ENCODE measurements at places on chromosomes 6 and 20. TPM values are rescaled to one million over a fixed set of nuclear protein-coding genes. Genes with fewer than 3 reads are reported as not detected.

ZNF292 gene
- 96.2 TPM for total RNA-seq

NHSL1 gene
- total RNA-seq: 18.5 TPM

HLA-DQB1 gene
- total RNA-seq: 25.5 TPM

RIN2 gene
- total RNA-seq: 94.9 TPM

FANCE gene
- total RNA-seq: 6.4 TPM

HSPA1L gene
- total RNA-seq: 2.8 TPM

B3GALT4 gene
- total RNA-seq: 14.8 TPM

PTGIS gene
- 89.7 TPM for total RNA-seq

VSX1 gene
- total RNA-seq: not detected

CHRNA4 gene
- 0.80 TPM for total RNA-seq

PHF3 gene
- 88.5 TPM for total RNA-seq

KHDC1L gene
- total RNA-seq: not detected

RAB32 gene
- 21.3 TPM for total RNA-seq

CLDN20 gene
- 2.2 TPM for total RNA-seq

DPM1 gene
- total RNA-seq: 32.9 TPM

PDSS2 gene
- 11.9 TPM for total RNA-seq

LGSN gene
- not detected for total RNA-seq

ADA gene
- total RNA-seq: 7.7 TPM

SIRPB1 gene
- 6.6 TPM for total RNA-seq

MUCL3 gene
- total RNA-seq: 0.18 TPM

BPIFA1 gene
- not detected for total RNA-seq

BIRC7 gene
- 26.0 TPM for total RNA-seq

EDN3 gene
- total RNA-seq: not detected

GABRR1 gene
- total RNA-seq: 0.27 TPM

DDX43 gene
- 0.89 TPM for total RNA-seq

PNLDC1 gene
- not detected for total RNA-seq

HLA-DRB5 gene
- 56.6 TPM for total RNA-seq

CST1 gene
- total RNA-seq: 2.5 TPM

CD40 gene
- total RNA-seq: 25.1 TPM

ZC2HC1B gene
- total RNA-seq: not detected

TRAPPC3L gene
- total RNA-seq: 0.22 TPM

MAP1LC3A gene
- 72.1 TPM for total RNA-seq

PDYN gene
- not detected for total RNA-seq

NRN1 gene
- total RNA-seq: 90.1 TPM

MYH7B gene
- 5.6 TPM for total RNA-seq

MUC21 gene
- total RNA-seq: 0.18 TPM

UNC5CL gene
- 1.6 TPM for total RNA-seq

FUT9 gene
- 0.27 TPM for total RNA-seq

RSPO3 gene
- total RNA-seq: 17.2 TPM

KCNS1 gene
- not detected for total RNA-seq

FYN gene
- total RNA-seq: 173 TPM

CD109 gene
- 14.8 TPM for total RNA-seq

RAE1 gene
- 17.5 TPM for total RNA-seq

OXT gene
- not detected for total RNA-seq

AGPAT4 gene
- 25.7 TPM for total RNA-seq

WFDC12 gene
- total RNA-seq: not detected

GJA1 gene
- total RNA-seq: 80.5 TPM

FILIP1 gene
- 40.2 TPM for total RNA-seq

POM121L2 gene
- total RNA-seq: not detected

ACTL10 gene
- total RNA-seq: 0.71 TPM

MEP1A gene
- total RNA-seq: not detected

PI3 gene
- total RNA-seq: 1.8 TPM

AVP gene
- total RNA-seq: not detected

BPIFB2 gene
- not detected for total RNA-seq

ILRUN gene
- 58.6 TPM for total RNA-seq
